ENCODE measurements at places on chromosomes 13 and 19. TPM values are rescaled to one million over a fixed set of nuclear protein-coding genes. Genes with fewer than 3 reads are reported as not detected.

GRCh38 chr19:3338541-3339181, 27.7 kb upstream of the NFIC start:
- no peaks in the 10 kb centered on the region for H3K4me1 ChIP-seq
- no peak overlapping the region for H3K4me3 ChIP-seq
- no peak for DNase-seq
- H3K27ac ChIP-seq, result no peak overlapping the region
- peaks cover 17% of the 10 kb centered on the region for H3K27me3 ChIP-seq

GRCh38 chr13:92901739-92902138, 324.9 kb upstream of the GPC6 start:
- H3K4me1 ChIP-seq, result no peaks in the 10 kb centered on the region
- H3K27ac ChIP-seq, result no peak overlapping the region
- H3K36me3 ChIP-seq, result 0 out of 2 replicates have a peak, but pooled peaks cover 4% of the 10 kb centered on the region
- no peak for DNase-seq

DNA sequence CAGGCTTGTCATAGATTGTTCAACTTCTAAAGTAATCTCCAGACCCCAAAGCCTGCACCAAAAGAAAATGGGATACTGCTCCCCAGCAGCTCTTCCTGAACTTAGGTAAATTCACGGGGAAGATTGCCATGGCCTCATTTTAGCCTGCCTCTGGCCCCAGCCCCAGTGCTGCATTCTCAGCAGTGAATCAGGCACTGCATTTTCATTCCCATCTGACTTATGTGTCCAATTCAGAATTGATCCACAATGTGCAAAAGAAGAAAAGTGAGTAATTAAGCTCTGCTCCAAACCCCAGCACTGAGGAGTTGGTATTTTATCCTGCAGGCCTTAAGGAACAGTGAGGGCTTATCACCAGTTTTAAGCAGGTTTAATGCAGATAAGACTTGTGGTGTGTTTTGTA, 176.4 kb downstream of the KCTD12 start:
- DNase-seq, result no peak
- H3K4me3 ChIP-seq, result no peak overlapping the region
- no peaks in the 10 kb centered on the region for H3K27me3 ChIP-seq
- no peaks in the 10 kb centered on the region for H3K4me1 ChIP-seq

DNA sequence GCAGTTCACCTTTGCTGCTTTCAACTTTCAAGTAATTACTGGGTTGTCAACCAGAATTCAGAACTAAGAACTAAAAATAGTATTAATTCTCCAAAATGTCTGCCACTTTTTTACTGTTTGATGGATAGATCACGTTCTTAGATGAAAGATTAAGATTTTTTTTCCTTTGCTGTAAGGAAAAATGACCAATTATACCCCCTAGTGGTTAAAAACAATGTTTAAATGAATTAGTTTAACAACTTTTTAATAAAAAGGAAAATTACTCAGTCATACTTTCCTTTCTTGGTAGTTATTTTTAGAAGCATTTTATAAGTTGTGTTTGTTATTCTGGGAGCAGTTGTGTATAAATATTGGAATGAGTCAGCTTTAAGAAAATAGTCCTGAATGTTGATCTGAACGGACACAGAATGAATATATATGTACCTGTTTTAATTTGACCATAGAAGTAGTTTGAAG, 4.6 kb downstream of the TM9SF2 start:
- no peak overlapping the region for H3K27ac ChIP-seq
- DNase-seq, result no peak
- no peak overlapping the region for H3K4me3 ChIP-seq
- H3K36me3 ChIP-seq, result peaks cover 37% of the 10 kb centered on the region
- peaks cover 14% of the 10 kb centered on the region for H3K4me1 ChIP-seq

Gene CFD
- 1.7 TPM for total RNA-seq

Gene ASPDH
- not detected for total RNA-seq

Gene CCDC159
- total RNA-seq, result 8.5 TPM
